ENCODE measurements at places on chromosomes 2 and 18.
A peak's percentile ranks its signal among the peaks of the same experiment; 100 is the strongest.

DNA sequence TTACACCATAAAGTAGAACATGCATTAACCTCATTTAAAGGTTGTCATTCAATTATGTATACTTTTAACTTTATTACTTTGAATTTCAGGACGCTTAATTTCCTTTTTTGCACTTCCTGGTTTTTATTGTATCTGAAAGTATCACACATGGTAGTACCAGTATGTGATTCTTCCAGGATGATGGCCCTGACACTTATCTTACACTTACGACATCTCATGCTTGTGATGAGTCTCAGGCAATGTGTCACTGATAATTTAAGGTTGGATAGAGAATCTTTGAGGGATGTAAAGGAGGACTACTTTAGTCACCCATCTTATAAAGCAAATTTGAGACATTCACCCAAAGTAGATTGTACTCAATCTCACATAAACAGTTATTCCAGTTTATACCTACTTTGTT, 74.9 kb downstream of the ABCA12 start:
- DNase-seq, result no peak

- DNase-seq, result no peak
These were observed 89.2 kb downstream of the SH3RF3 start for GRCh38 chr2:109218087-109218791.

DNA sequence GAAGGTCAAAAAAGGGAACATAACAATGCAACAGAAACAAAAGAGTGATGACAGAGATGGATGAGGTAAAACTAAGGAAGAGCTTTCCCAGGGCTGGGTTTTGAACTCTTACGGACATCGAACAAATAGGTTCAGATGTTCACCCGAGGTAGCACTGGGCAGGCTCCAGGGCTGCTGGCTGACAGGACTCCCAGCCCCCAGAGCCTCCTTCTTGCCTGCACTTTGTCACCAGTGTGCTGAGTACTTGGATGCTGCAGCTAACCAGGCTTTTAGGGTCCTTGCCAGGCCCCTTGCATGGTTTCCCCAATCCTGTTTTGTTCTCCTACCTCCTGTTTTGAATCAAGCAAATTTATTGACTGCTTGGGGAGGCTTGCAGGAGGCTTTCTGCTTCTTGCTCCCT, 322.9 kb downstream of the DYSF start:
- DNase-seq, result no peak

- no peak for DNase-seq
These were observed 1919.8 kb downstream of the SUCLG1 start for GRCh38 chr2:82539280-82539621.

DNA sequence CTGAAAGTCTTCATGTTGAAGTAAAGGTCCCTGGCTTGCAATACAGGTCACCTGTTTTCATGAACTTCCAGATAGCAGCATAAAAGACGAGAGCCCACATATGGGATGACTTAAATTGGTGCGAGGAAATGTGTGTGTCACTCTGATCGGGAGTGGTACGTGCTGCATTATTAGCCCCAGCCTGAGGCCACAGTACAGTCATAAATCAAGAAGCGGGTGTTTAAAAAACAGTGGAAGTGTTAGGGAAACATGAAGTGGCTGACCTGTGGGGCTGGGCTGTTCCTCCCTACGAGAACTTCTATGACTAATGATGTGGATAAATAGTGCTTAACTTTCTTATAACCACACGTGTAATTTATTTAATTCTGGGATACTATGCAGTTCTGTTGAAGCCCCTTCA, 24.4 kb downstream of the RDH14 start:
- no peak for DNase-seq

DNA sequence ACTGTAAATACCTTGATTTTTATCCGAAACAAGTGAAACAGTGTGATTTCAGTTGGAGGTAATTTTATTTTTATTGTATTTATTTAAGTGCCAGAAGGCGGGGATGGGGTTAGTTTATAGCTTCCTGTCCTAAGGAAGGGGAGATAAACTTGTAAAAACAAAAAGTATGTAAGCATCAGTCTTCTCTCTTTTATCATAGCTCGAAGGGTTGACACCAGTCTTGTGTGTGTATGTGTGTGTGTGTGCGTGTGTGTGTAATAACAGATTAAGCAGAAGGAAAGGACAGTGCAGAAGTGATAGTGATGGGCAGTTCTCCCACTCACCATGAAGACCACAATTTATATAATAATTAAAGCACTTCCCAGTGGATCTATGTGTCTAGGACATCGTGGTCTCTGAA, 793.3 kb downstream of the PLCL1 start:
- DNase-seq, result no peak

DNA sequence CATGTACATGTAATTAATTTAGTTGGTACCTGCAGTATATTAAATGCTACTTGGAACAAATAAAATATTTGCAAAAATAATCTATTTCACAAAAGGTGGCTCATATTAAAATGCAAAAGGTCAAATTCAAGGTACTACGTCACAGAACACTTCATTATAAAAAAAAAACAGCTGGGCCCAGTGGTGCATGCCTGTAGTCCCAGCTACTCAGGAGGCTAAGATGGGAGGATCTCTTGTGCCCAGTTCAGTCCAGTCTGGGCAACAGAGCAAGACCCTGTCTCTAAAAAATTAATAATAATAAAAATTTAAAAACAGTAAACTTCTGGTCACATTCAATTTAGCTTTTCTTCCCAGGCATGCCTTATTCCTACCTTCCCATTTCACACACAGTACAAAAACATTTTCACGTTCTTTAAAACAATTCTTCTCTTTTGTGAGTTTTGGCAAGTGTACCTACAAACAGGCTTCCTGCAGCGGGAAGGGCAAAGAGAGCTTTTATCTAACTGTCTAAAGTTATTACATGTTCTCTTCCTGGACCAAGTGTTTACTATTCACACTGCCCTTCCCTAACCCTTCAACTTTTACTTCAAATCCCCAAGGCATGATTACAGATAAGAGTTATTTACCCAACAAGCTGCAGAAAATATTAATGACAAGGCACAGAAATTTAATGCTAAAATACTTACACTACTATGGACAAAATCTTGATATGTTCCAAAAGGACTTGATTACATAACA, 10.7 kb downstream of the BAZ2B start:
- no peak for DNase-seq

- DNase-seq, result no peak
These were observed 2025.6 kb upstream of the LRRTM1 start for GRCh38 chr2:82330155-82330554.

- no peak for DNase-seq
These were observed 17.1 kb upstream of the TEX51 start for GRCh38 chr2:126881591-126881990.

- no peak for DNase-seq
These were observed 62.9 kb upstream of the SERPINE2 start for GRCh38 chr2:224101820-224102630.

GRCh38 chr18:6328621-6329010, 86.1 kb downstream of the L3MBTL4 start:
- no peak for DNase-seq

GRCh38 chr2:202375033-202375608, 1.0 kb upstream of the BMPR2 start:
- DNase-seq, result peak; percentile 29

- no peak for DNase-seq
These were observed 49.8 kb upstream of the PLA2R1 start for GRCh38 chr2:160111951-160112798.

DNA sequence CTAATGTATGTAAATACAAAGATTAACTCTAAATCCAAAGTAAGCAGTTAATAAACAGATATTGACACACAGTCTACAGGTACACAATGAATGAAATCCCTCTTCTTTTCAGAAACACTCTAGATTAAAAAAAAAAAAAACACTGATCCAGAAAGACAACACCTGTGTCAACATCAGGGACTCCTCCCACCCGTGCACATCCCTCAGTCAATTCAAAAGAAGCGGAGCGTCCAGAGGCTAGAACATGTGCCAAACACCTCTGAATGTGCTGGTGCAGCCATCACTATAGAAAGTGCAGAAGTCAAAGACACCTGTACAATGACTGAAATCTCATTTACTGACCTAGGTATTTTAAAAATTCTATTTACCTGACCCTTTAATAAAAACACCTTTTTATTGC, 622.6 kb upstream of the ID2 start:
- no peak for DNase-seq

- no peak for DNase-seq
These were observed 421.0 kb downstream of the LRATD1 start for GRCh38 chr2:15053542-15053941.

GRCh38 chr2:101012706-101013181, 10.7 kb downstream of the RPL31 start:
- no peak for DNase-seq

DNA sequence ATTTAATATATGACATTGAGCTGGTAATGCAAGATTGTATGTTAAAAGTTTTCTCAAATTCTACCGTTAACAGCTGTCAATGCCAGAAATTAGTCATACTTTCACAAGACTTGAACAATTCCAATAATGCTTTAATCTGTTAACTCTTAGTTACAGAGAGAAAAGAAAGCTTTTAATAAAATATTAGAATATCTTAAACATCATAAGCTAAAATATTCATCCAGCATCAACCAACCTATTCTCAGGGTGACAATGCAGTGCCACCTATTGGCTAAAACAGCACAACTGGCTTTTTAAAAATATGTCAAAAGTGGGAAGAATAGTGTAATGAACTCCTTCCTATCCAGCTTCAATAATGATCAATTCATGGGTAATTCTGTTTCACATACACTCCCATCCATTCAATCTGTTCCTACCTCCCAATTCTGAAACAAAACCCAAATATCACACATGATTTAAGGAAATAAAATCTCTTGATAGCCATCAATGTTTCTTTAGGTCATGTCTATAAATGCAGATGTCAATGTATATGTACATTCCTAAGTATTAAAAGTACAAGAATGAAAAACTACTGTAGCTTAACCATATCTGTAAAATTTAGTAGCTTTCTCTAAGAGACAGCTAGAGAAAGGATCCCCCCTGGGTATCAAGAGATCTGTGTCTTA, 79.8 kb upstream of the CCDC141 start:
- no peak for DNase-seq

DNA sequence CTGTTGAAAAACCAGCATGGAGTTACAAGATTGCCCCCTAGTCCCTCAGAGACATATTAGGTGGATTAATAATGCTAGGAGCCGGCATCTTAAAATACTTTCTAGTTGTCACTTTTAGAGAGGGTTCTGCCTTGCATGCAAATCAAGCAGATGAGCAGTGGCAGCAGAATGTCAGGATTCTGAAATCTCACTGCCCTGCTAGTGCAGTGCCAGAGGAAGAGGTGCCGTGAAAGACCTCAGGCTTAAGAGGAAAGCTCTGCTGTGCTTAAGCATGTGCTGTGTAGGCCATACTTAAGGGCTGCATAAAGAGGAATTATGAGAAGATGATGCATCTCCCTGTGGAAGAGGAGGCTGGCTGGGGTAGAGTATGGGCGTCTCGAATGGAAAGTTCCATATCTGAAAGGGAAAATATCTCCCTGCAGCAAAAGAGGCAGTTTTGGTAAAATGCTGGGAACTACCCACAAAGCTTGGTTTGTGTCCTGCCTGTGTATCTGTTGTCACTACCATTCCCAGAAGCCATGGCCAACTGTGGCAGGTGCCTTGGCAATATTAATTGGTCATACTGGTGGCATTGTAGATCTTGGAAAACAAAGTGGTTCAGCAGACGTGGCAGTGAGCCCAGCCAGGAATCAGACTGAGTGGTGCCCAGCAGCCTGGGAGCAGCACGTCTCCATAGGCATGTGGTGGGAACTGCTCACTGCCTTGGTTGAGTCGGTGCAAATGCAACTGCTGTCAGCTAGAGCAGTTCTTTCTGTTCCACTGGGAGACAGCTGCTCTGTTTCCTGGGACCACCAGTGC, 131.9 kb downstream of the EVA1A start:
- no peak for DNase-seq

GRCh38 chr18:43396266-43396665, 119.0 kb upstream of the SYT4 start:
- DNase-seq, result no peak

- no peak for DNase-seq
These were observed 6.2 kb downstream of the TTC32 start for GRCh38 chr2:19895535-19895934.

DNA sequence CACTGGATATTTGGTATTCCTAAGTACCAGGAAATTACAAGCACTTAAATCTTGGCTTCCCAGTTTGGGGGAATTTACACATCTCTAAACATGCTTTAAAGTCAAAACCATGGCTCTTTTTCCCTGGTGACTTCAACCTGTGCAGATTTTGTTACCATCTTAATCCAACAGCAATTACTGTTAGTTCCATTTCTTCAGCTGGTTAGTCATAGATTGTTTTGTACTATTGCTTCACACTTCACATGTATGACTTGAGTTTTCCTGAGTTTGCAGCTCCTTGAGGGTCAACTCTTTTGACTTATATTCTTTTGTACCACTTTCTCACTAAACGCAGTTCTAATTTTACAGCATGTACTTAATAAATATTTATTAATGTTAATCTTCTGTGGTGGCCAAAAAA, 203.4 kb upstream of the RND3 start:
- DNase-seq, result no peak

DNA sequence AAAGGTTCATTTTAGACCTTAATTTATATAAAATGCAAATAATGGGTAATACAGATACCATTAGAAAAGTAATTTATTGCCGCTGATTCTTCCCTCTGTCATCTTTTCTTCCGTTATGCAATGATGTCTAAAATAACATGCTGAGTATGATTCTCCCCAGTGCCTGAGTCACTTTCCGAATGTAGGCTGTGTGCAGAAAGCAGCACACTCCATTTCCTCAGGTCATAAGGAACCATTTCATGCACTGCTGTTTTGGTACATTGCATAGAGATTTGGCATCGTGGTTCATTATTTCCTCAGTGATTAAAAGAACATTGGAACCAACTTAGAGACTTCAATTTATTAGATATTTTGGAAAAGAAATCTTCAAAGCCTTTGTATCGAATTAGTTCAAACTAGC, 173.5 kb downstream of the CDH2 start:
- no peak for DNase-seq

- DNase-seq, result no peak
These were observed 32.1 kb upstream of the TTC39C start for GRCh38 chr18:23982155-23983079.

DNA sequence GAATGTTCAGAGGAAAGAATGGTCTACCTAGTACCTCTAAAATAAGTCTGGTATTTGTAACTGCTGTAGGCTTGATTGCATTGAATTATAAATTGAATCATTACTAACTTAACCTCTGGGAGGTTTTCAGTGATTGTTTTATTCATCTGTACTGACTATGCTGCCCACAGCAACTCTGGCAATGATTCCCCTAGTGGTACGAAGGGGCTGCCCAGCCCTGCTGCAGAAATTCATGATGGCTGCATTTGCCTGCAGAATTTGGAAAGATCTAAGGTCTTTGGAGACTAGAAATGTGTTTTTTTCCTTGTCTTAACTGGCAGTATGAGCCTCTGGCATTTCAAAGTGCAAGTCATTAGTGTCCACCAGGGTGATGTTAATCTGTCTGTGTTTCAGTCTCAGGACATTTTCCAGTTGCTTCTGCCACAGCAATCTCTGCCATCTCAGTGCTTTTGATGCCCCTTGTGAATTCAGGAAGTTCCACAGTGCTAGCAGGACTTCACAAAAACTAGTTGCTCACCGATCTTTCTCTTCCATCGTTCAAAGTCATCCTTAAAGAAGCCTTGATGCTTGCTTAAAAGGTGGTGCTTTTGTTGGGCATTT, 13.4 kb upstream of the LRPPRC start:
- no peak for DNase-seq

GRCh38 chr2:8646731-8647461, 35.0 kb upstream of the ID2 start:
- DNase-seq, result no peak

- DNase-seq, result no peak
These were observed 59.6 kb downstream of the CSRNP3 start for GRCh38 chr2:165529130-165529529.

GRCh38 chr2:40752796-40753195, 300.9 kb upstream of the SLC8A1 start:
- DNase-seq, result no peak

GRCh38 chr18:34892379-34892778, 148.8 kb upstream of the MAPRE2 start:
- DNase-seq, result no peak

Data from stimulated activated CD8-positive, alpha-beta memory T cell treated with anti-CD3 and anti-CD28 coated beads, Interleukin-7, amount 100 ng/mL, for 48 hours (primary cell).